ENCODE measurements at places on chromosomes 4 and X.
A peak's percentile ranks its signal among the peaks of the same experiment; 100 is the strongest.

- peak overlapping the region; percentile 84 for H3K4me3 ChIP-seq
- H3K4me1 ChIP-seq: peaks cover 14% of the 10 kb centered on the region
- H3K27me3 ChIP-seq: no peaks in the 10 kb centered on the region
- peak overlapping the region; percentile 90 for H3K27ac ChIP-seq
- peaks cover 27% of the 10 kb centered on the region for H3K36me3 ChIP-seq
These were observed 527 bp downstream of the NOA1 start for GRCh38 chr4:56976837-56977320.

- no peaks in the 10 kb centered on the region for H3K36me3 ChIP-seq
- no peak for DNase-seq
- H3K27me3 ChIP-seq: no peaks in the 10 kb centered on the region
- H3K27ac ChIP-seq: no peak overlapping the region
- H3K4me1 ChIP-seq: no peaks in the 10 kb centered on the region
These were observed 136.8 kb upstream of the RAPGEF2 start for GRCh38 chr4:158966091-158966490.

DNA sequence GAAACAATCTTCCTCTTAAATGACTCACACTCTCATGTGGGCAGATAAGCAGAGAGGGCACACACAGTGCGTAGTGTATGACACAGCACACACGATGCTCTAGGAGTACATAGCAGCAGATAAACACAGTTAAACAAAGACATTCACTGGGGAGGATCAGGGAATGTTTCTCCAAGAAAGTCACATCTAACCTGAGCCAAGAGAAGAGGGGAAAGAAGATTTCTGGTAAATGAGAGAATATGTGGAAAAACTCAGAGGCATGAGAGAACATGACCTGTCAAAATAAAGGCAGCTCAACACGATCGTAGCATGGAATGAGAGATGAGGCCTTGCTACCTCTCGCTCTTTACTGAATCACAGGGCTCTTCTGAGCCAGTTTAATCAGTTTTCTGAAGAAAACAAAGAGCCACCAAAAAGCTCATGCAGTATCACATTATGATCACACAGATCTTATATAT is 251.0 kb downstream of the ANK2 start:
- no peaks in the 10 kb centered on the region for H3K4me1 ChIP-seq
- no peak overlapping the region for H3K27ac ChIP-seq
- no peaks in the 10 kb centered on the region for H3K27me3 ChIP-seq
- no peaks in the 10 kb centered on the region for H3K36me3 ChIP-seq
- no peak overlapping the region for H3K4me3 ChIP-seq

- H3K36me3 ChIP-seq: no peaks in the 10 kb centered on the region
- peak within 1 kb of the TSS; percentile 27 for H3K27ac ChIP-seq
These were observed at the start of gene APOOL for GRCh38 chrX:85003655-85004244. Gene APOOL (plus strand): TSS chrX:85003877. CDS start chrX:85003913, 36 bp downstream.
